ENCODE measurements at places on chromosomes 5 and 9.

- DNase-seq, result no peak
Observed at GRCh38 chr5:176995896-176996767, 10.4 kb downstream of the UIMC1 start.

GRCh38 chr9:122118343-122119165 is 25.4 kb upstream of the TTLL11 start:
- DNase-seq, result no peak

DNA sequence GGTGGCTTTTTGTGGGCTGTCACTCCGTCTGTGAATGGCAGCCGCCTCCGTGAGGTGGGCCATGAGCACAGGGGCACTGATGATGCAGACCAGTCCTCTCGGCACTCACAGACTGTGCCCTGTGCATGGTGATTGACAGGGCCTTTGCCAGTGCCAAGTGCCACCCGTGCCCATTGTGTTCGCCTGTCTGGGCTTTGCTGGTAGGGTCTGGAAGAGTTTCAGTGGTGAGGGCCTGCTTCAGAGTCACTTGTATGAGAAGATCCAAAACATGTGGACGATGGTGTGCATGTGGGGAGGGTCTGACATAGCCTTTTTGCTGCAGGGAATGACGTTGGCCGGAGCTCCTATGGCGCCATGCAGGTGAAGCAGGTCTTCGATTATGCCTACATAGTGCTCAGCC is 34.9 kb downstream of the TENT4A start:
- no peak for DNase-seq

GRCh38 chr9:136602193-136602885 is 56.5 kb upstream of the NOTCH1 start:
- DNase-seq, result no peak

DNA sequence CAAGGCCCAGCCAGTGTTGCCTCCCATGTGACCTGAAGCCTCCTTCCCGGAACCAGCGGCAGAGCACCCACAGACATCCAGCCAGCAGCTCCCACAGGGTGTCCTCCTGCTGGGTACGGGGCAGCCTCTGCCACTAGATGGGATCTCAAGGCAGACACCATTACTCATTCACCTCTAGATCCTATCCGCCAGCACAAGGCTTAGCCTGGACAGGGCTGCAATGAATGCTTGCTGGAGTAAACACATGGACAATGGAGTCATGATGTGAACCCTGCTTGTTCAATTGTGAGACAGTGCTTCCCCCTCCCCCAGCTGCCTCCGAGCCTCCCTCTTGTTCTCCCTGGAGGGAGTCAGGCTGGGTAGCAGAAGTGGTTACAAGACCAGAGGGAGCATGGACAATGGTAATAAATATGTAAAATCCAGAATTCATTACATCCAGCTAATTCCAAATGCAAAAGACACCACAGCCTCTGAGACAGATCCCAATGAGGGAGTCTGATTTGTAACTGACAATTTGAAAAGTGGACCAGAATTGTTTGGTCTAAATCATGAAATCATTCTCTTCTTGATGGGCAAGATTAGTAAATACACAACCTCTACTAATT is 132.0 kb downstream of the CRB2 start:
- no peak for DNase-seq

All from CD4-positive, alpha-beta T cell treated with Interleukin-17A for 1 hour (primary cell).